Activated CD4-positive, alpha-beta T cell treated with anti-CD3 and anti-CD28 coated beads for 24 hours (primary cell): ENCODE measurements at places on chromosomes 5 and 9.

DNA sequence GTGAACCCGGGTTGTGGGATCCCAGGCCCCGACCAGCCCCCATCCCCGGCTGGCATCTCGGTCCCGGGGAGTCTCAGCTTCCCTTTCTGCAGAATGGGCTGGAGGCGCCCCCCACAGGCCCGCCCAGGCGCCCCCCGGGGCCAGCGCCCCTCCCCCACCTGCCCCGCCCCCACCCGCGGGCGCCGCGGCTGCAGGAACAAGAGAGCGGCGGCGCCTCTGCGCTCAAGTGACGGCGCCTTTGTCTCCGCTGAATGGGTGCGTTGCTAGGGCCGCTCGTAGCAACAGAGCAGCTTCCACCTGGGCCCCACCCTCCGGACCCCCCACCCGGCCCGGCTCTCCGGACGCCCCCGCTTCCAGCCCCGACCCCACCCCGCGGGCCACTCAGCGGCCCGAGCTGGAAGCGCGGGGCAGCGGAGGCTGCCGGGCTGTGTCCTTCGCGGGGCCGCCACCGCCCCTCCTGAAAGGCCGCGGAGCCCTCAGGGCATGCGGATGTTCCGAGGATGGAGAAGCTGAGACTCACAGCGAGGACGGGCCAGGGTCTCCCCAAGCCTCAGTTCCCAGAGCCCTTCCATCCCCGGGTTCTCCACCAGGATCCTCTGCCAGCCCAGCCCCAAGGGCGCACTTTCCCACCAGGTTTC, 27.5 kb downstream of the ADGRD2 start:
- no peak for DNase-seq

GRCh38 chr5:75848077-75848476, 130.8 kb upstream of the POC5 start:
- DNase-seq, result no peak

DNA sequence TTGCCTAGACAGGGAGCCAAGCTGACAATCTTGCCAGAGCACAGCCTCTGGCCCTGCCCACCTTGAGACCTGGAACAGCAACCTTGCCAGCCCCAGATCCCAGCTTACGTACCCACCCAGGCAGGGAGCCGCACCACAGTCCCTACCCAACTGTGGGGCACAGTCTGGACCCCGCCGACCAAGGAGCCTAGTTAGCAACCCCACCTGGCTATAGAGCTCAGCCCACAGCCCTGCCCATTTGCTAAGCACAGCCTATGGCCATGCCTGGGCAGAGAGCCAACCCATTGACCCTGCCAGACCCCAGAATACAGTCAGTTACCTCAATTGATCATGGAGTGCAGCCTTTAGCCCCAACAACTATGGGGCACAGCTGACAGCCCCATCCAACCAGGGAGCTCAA, 97.9 kb upstream of the SH3GL2 start:
- DNase-seq, result no peak

DNA sequence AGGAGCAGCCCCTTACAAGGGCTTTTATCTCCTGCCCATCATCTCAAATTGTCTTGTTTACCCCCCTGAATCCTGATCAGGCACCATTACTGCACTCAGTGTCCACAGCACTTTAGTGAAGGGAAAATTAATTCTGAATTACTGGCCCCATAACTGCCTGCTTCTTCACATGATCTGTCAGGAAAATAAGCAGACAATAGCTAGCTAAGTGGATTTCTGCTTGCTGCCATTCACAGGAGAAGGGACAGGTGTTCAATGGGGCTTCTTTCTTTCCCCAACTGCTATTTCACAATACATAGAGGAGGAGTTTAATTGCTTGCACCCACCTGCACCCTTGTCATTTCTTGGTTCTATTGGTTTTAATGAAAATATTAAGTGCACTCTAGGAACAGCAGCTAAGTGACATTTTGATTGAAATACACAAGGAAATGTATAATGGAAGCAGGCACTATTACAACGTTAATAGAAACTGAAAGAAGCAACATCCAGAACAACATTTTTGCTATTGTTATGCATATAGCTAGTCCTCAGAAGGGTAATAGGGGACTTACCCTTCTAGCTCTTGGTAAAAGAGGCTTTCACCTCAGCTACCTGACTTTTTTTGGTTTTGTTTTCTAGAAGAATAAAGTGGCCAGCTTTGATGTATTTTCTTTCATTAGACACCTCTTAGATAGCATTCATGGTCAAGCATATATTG, 599.3 kb upstream of the TLE4 start:
- DNase-seq, result no peak

GRCh38 chr5:135095871-135096270, 61.8 kb upstream of the PITX1 start:
- DNase-seq, result no peak
